ENCODE measurements at places on chromosomes 13 and 19.

DNA sequence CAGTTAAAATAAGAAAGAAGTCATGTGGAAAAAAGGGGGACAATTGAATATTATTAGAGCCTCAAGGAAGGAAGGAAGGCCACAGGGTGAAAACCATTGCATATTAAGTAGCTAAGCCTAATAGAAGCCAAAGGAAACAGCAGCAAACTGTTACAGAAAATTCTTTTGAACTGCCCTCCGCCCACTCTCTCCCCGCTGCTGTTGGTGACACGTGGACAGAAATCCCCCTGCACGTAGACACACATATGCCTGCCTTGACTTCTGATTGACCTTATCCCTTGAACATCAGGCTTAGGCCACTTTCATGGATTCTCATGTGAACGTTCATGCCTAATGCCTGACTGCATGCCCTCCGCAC is 229.1 kb downstream of the KCNRG start:
- DNase-seq, result no peak

DNA sequence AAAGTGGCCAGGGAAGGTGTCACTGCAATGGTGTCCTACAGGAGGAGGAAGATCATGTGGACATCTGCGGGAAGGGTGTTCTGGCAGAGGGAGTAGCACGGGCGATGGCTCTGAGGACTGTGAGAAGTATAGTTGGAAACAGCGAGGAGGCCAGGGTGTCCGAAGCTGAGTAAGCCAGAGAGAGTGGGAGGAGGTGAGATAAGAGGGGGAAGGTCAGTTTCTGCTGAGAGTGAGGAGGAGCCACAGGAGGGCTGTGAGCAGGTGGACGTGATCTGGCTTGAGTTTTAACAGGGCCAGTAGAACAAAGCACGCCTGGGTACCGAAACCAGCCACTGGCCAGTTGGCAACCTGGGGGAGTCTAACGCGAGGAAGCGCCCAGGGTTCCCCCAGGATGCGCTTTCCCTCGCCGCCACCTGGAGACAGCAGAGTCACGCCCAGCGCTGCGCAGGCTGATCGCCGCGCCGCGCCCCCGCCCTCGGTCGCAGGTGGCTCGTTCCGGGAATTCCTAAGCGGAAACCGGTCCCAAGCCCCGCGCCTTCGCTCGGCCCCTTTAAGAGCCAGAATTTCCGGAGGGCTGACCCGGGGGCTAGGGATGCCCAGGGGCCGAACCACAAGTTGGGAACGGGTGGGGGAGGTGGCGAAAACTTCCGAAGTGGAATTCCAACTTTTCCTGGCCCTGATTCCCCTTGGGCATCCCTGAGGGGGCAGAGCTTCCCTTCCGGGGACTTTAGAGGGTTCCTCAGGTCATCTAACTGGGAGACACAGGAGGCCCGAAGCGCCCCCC is 1.1 kb upstream of the LSR start:
- no peak for DNase-seq

DNA sequence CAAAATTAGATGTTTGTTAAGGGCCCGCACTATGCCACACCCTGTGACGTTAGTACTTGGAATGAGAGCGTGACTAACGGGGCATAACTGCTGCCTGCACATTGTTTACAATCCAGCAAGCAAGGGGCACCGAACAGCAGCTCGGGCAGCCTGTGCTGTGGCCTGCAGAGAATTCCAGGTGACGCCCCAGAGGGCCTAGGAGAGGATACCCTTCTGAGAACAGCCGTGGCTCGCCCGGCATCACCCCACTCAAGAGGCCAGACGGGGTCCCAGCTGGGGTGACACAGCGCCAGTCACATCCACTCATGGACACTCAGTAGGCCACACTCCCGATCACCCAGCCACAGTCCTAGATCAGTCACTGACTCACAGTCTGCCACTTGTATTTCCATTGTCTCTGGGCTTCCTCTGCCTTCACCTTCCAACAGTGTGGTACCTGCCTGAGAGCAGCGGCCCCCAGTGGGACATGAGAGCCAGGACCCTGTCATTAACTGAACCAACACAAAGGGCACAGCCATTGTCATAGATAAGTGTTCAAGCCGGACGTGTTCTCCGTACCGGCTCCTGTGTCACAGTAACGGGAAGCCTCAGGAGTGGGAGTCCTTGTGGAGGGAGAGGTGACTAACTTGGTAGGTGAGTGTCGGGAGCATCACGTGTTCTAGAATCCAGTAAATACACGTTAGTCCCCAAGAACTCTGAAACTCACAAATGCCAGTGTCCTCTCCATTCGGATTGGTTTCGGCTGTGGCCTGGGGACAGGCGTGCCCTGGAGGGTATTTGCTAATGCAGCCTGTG is 7.5 kb downstream of the ZNF331 start:
- DNase-seq, result no peak

GRCh38 chr13:25112695-25113255 is 16.8 kb downstream of the PABPC3 start:
- DNase-seq, result no peak

DNA sequence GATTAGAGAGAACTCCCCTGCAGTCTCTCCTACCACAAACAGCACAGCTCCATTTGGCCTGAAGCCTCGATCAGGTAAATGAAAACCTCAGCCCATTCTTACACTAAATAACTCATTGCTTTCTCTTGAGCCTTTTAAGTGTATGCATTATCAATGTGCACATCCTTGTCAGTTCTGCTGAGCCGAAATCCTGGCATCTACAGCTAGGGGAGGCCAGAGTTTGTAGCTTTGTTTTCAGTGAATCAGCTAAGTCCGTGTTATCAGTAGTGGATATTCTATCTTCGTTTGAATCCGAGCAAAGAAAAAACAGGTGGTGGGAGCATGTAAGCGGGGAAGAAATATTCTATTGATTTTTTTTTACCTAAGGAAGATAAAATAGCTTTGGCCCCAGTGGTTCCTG is 84.4 kb downstream of the ESD start:
- no peak for DNase-seq

GRCh38 chr19:31572102-31572975 is 223.1 kb upstream of the TSHZ3 start:
- DNase-seq, result no peak

DNA sequence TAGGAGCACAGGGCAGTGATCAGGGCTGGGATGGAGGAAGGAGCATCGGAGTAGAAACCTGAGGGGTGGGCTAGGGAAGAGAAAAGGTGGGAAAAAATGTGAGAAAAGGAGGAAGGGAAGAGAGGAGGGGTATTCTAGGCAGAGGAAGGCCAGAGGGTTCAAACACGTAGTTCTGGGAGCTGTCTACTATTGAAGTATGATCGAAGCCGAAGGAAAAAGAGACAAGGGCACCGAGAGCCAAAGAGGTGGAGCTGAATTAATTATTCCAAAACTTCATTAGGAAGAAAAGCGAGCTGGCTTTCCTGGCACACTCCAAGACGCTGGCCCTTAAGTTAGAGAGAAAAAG is 7.8 kb downstream of the DLL3 start:
- DNase-seq, result no peak

- no peak for DNase-seq
Measured at GRCh38 chr13:34421858-34422475, 520.1 kb upstream of the NBEA start.

- no peak for DNase-seq
Measured at GRCh38 chr13:28257305-28257704, 119.0 kb downstream of the PAN3 start.

GRCh38 chr19:46019270-46019669 is 3.6 kb downstream of the PGLYRP1 start:
- no peak for DNase-seq

DNA sequence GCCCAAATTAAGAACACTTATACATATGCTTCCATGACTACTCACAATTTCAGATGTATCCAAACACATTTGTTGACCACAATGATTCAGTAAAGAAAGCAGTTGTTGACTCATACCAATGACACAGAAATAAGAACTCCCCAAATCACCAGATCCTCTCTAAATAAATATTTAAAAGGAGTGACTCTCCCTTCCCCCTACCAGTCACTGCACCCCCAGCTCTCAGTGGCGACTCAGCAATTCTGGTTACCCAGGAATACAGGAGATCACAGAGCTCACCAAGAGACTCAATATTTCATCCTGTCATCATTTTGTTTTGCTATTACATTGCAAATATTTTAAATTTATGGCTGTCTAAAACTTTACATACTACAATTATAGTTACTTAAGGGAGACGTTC is 131.5 kb downstream of the RGCC start:
- DNase-seq, result peak; percentile 53

GRCh38 chr19:32224371-32225244 is 120.8 kb upstream of the ZNF507 start:
- peak; percentile 69 for DNase-seq

DNA sequence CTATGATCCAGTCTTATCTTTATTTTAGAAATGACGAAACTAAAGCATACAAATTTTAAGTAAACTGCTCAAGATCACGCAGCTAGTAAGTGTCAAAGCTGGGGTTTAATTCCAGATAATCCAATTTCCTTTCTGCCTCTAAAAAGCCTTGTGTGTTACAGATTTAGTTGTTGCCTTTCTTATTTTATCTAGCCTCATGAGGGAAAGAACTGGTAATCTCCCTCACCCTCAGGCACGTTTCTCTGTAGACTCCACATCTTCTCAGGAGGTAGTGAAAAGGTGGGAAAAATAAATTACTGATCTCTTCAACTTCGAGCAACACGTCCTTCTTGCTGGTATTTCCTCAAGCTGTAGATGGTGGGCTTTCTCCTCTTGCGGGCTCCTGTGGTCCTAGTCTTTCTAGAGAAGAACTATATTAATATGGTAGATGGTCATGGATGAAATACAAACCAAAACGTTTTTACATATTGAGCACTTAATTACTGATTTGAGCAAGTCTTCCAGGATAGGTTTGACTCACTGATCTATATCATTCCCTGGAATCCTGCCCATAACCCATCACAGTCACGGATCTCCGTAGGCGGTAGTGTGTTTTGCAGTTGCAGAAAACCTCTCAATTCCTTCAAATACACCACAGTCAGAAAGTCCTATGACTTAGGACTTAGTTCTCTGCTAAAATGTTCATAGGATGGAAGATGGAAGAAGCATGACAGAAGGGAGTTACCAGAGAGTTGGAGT is 519.5 kb downstream of the DCT start:
- DNase-seq, result no peak

DNA sequence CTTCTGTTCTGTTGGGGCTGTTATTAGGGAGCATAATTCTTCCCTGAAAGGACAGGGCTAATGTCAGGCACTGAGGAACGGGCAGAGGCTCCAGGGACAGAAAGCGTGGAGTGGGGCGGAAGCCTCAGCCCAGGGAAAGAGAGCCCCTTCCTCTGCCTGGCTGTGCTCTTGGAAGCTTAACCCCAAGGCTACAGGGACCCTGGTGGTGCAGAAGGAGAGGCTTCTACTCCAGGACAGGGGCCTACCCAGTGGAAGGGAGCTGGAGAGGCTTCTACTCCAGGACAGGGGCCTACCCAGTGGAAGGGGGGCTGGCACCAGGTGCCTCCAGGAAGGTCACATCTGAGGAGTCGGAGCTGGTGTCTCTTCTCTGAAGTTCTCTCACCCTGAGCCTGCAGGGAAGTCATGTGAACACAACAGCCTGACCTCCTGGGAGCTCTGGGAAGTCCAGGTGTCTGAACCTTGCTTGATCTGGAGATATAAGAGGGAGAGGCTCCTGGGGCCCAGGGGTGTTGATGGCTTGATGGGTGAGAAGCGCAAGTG is 159.5 kb upstream of the SOX1 start:
- DNase-seq, result no peak

- no peak for DNase-seq
Measured at GRCh38 chr19:2810141-2811091, 9.3 kb upstream of the ZNF554 start.

GRCh38 chr19:58535857-58536256 is 8.0 kb upstream of the TRIM28 start:
- DNase-seq, result no peak

DNA sequence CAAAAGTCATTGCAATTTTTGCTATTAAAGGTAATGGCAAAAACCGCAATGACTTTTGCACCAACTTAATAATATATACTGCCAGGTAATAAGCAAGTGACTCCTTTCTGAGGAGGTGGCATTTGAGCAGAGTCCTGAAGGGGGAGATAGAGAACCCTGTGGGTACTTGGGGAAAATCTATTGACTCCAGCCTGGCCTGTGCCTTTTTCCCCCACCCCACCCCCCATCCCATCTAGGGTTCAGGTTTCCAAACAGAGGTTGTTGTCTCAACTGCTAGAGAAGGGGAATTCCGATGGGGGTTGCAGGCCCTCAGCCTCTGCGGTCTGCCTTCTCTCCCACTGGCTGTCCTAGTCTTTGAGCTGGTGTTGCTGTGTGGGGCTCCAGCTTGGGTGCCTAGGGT is 11.5 kb downstream of the S1PR2 start:
- no peak for DNase-seq

DNA sequence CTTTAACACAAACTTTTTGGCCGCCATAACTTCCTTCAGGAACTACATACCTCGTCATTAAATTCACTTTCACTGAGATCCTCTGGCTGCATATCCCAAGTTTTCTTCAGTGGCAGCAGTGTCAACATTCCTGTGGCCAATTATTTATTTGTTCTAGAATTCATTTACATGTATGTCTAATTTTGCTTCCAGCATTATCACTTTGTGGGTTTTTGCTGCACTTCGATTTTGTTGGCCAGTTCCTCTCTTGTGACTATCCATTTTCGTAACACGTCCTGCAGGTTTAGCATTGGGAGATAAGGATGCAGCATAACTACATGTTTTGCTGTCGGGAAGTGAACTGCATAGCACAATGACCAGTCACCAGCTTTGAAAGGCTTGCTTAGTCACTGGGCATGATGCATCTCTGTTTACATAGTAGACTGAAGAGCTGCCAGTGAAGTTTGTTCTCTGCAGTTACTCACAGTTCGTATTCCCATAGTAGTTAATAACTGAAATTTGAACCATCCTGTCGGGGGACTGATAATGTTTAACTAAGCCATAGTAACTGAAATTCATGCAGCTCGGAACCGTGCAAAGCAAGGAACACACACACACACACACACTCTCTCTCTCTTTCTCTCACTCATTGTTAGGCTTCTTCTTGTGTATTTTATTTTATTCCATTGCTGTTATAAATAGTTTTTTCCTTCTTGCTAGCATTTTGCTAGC is 28.3 kb downstream of the ZNF507 start:
- DNase-seq, result peak; percentile 98

GRCh38 chr13:20812890-20813289 is 39.1 kb upstream of the EEF1AKMT1 start:
- no peak for DNase-seq

GRCh38 chr13:105452895-105453294 is 1082.6 kb downstream of the EFNB2 start:
- no peak for DNase-seq

DNA sequence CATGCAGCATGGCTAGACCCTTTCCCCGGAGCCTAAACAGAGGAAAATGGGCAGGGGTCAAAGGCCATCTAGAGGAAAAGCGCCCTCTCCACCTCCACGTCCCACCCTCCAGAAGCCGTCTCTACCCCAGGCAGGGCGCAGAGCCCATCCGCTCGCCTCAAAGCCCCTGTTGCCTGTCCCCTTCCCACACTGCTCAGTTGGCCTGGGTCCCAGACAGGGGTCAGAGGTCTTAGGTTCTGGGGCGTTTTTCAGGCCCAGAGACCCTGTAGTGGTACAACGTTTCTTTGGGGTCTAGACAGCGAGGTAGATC is 285 bp downstream of the TMEM143 start:
- no peak for DNase-seq

Measured in kidney capillary endothelial cell (primary cell).